Keratinocyte (primary cell): ENCODE measurements at places on chromosomes 3 and 15. TPM values are rescaled to one million over a fixed set of nuclear protein-coding genes. Genes with fewer than 3 reads are reported as not detected.

Gene RLBP1
- not detected in 3 replicates for polyA plus RNA-seq

Gene OPA1
- polyA plus RNA-seq: 24.2 to 50.1 TPM (median 36.0 TPM) in 3 replicates

- H3K27ac ChIP-seq: no peak overlapping the region
- H3K27me3 ChIP-seq: peaks cover 81% of the 10 kb centered on the region
- no peaks in the 10 kb centered on the region for H3K4me1 ChIP-seq
These were observed 64.6 kb downstream of the CYP11A1 start for GRCh38 chr15:74302821-74303359.

DNA sequence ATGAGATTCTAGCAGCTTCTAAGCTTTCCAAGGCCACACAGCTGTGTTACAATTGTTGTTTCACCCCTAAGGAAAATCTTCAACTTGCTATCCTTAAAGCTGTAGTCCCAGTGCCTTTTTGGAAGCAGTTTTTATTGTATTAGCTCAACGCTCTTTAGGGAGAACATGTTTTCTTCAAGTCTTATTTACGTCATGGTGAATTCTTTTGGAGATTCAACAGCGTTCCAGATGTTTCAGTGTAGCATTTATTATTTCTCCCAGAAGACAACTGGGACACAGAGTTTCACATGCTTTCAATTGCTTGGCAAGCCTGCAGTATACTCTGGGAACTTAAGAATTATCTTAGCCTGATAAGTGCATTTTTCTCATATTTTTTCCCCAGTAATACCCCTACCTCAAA is 888.3 kb downstream of the PLOD2 start:
- no peak overlapping the region for H3K4me3 ChIP-seq
- H3K36me3 ChIP-seq: no peaks in the 10 kb centered on the region
- DNase-seq: no peak
- no peaks in the 10 kb centered on the region for H3K4me1 ChIP-seq
- no peak overlapping the region for H3K27ac ChIP-seq

GRCh38 chr3:59135096-59135495 is 85.3 kb upstream of the CFAP20DC start:
- no peaks in the 10 kb centered on the region for H3K36me3 ChIP-seq
- no peak for DNase-seq
- no peaks in the 10 kb centered on the region for H3K4me1 ChIP-seq
- H3K4me3 ChIP-seq: no peak overlapping the region
- no peak overlapping the region for H3K27ac ChIP-seq

GRCh38 chr3:67624687-67625086 is 29.7 kb downstream of the SUCLG2 start:
- DNase-seq: no peak
- H3K27me3 ChIP-seq: no peaks in the 10 kb centered on the region
- H3K27ac ChIP-seq: no peak overlapping the region

GRCh38 chr3:100696161-100696560 is 13.1 kb upstream of the TFG start:
- no peaks in the 10 kb centered on the region for H3K27me3 ChIP-seq
- no peaks in the 10 kb centered on the region for H3K36me3 ChIP-seq
- peaks cover 11% of the 10 kb centered on the region for H3K4me1 ChIP-seq
- H3K27ac ChIP-seq: no peak overlapping the region
- DNase-seq: no peak

- H3K27ac ChIP-seq: no peak overlapping the region
- H3K27me3 ChIP-seq: no peaks in the 10 kb centered on the region
- no peak for DNase-seq
- H3K4me3 ChIP-seq: no peak overlapping the region
These were observed 223.0 kb upstream of the P2RY1 start for GRCh38 chr3:152611905-152612304.

DNA sequence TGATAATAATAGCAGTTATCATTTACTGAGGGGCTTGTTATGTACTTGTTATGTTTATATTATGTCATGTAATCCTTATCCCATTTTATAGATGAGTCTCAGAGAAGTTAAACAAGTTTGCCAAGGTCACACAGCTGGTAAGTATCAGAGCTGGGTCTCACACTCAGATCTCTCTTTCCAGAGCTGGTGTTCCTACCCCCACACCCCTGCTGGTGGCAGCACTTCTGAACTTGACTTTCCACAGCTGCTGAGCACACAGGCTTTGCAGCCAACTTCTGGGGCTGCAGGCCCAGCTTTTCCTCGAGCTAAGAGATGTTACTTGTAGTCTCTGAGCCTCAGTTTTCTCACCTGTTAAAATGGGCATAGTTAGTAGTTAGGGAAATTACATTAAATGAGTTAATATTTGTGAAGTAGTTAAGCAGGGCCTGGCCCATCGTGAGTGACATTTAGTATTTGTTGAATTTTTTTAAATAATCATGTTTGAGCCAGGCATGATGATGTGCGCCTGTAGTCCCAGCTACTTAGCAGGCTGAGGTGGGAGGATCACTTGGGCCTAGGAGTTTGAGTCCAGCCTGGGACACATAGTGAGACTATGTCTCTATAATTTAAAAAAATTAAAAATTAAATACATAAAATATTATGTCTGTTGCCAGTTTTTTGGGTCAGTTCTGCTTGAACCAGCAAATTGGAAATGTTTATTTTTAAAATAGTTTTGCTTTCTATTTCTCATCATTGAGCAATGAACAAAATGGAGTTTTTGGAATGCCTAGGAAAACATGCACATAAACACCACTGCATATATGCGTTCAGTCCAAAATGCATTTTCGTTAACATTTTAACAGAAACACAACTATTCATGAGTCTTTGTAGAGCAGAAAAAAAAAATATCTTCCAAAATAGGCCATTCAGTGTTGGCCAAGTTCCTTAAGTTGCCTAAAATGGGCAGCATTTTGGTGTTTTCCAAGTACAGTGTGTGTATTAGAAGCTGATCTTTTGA is 87.3 kb downstream of the SMAD6 start:
- no peak for DNase-seq
- no peak overlapping the region for H3K27ac ChIP-seq
- no peaks in the 10 kb centered on the region for H3K36me3 ChIP-seq
- no peaks in the 10 kb centered on the region for H3K27me3 ChIP-seq
- H3K4me3 ChIP-seq: no peak overlapping the region
- no peaks in the 10 kb centered on the region for H3K4me1 ChIP-seq
